LNCaP clone FGC (cell line): ENCODE measurements at places on chromosomes 12 and 14.

- DNase-seq, result no peak
Measured at GRCh38 chr12:26966842-26967241, 28.6 kb downstream of the FGFR1OP2 start.

DNA sequence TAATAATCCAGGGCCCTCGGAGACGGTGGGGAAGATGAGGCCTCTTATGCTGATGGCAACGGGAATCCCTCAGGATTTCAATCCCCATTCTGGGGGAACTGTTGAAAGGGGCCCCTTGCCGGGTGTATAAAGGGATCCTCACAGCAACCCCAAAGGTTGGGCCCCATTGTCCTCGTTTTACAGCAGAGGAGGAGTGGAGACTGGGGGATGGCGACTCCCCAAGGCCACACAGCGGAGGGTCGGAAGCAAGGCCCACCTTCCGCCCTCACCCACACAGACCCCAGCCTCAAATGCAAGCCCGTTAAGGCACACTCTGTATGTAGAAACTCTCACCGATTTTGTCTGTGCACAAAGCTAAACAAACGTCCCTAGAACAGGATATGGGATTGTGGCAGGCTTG lies 327.9 kb upstream of the DIO3 start:
- no peak for DNase-seq

GRCh38 chr14:99473458-99473857 lies 7.2 kb downstream of the SETD3 start:
- DNase-seq, result no peak

DNA sequence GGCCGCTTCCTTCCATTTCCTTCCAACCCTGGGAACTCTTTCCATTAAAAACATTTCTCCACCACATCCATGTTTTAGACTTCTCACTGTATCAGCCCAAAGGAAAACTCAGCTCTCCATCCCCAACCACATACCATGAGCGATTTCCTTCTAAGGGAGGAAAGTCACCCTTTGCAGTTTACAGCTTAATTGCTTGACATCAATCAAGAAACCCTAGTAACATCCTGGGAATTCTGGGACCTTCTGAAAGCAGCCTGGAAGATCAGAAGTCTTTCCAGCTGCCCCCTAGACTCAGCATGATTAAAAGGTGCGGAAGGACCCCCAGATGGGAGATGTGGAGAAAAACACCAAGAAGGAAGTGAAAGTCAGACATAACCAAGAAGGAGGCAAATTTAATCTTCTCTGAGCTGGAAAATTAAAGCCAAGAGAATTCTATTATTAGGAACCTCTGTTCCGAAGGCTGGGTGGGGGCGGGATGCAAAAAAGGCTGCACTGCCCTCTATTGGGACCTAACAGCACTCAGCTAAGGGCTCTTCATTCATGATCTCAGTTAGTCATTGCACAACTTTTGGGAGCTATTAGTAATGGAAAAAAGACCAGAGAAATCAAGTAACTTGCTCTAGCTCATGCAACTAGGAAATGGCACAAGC lies 73.3 kb upstream of the PLXNC1 start:
- DNase-seq, result no peak

GRCh38 chr12:116471544-116471943 lies 87.6 kb upstream of the MAP1LC3B2 start:
- DNase-seq, result no peak
